ENCODE measurements at places on chromosomes 3 and 15.

DNA sequence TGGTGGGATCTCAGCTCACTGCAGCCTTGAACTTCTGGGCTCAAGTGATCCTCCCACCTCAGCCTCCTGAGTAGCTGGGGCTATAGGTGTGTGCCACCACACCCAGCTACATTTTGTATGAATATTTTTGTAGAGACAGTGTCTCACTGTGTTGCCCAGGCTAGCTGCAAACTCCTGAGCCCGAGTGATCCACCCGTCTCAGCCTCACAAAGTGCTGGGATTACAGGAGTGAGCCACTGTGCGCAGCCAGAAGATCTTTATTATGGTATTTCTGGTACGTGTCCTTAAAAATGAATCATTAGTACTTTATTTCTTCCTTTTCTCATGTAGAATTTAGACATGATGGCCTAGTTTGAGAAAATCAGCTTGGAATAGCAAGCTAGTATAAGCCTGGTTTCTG is 153.3 kb downstream of the BCHE start:
- no peak for DNase-seq

DNA sequence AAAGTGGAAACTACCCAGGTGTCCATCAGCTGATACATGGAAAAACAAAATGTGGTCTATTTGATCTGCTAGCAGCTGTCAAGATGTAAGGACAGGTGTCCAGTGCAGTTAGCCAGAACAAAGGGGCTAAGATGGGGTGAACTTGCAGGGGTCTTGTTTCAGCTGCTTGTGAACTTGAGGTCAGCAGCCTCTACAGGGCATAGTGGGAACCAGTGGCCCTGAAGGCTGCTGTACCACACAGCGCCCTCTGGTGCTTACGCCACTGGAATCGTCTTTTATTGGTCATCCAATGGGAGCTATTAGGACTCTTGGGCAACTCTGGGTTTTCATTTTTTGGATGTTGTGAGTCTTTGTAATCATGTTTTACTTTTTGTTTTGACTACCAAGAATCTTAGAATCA is 62.2 kb upstream of the CTSH start:
- DNase-seq = peak; percentile 52

GRCh38 chr3:169769287-169770181 is at the start of gene ACTRT3:
TSS of gene ACTRT3 (minus strand) at chr3:169769561. CDS start at chr3:169769520, 41 bp downstream.
- DNase-seq = peak; percentile 62

DNA sequence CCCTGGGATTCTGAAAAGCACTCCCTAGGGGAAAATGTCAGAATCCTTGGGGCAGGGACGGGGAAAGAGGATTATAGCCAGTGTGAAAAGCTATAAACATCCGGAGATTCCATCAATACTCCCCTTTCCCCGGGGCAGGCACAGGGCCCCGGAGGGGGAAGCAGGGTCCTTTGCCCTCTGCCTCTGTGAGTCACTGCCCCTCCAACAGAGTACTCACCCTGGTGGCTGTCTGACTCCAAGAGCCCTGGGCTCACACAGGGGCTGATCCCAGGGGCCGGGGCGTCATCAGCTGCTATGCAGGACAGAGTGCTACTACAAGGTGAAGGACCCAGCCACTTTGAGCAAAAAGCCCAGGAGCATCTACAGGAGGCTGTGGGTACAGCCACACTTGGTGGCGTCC is 133.0 kb upstream of the PRR20G start:
- no peak for DNase-seq

DNA sequence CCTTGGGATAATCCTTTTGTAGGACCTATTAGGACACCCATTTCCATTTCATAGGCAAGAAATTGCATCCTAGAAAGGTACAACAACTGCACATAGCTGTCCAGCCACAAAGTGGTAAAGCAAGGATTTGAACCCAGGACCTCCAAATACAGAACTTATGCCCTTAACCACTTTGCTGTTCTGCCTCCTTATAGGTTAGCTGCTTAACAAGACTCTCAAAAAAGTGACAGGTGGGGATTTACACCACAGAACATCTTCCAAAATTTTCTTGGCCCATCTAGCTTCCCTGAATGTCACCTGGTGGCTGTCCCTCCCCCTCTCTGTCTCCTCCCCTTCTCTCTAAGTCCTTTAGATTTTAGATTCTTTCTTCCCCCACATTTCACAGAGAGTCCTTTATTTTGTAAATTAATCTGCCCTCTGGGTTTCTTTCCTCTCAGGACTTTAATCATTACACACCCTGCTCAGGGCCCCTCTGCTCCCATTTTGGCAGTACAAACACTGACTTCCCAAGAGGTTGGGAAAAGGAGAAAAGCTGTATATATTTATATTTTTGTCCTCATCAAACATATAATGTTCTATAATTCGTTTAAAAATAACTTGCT is 120.6 kb downstream of the CPNE4 start:
- DNase-seq = no peak

DNA sequence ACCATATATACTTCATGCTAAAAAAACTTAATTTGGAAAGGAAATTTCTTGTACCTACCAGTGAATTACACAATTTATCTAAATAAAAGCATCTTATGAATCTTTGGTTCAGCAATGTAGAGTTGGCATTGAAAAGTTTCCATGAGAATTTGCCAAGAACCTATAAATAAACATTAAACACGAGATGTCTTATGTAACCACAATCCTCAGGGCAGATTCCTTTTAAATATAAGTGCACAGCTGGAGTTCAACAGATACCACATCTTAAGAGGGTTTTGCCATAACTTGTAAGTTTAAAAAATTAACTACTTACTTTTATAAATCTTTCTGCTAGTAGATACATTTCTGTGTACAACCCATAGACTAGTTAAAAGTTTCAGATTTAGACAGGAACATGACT is 499.3 kb upstream of the ARRDC4 start:
- no peak for DNase-seq

All from RPMI7951 (cell line).